ENCODE measurements at places on chromosomes 4 and X. TPM values are rescaled to one million over a fixed set of nuclear protein-coding genes. Genes with fewer than 3 reads are reported as not detected.

The IL2 gene
- not detected for total RNA-seq

The RIPPLY1 gene
- 0.11 TPM for total RNA-seq

The LDB2 gene
- total RNA-seq, result not detected

The SSX1 gene
- not detected for total RNA-seq

The EXOC1L gene
- total RNA-seq, result not detected

The PDCL2 gene
- not detected for total RNA-seq

The NPY1R gene
- total RNA-seq, result not detected

The KDR gene
- 0.10 TPM for total RNA-seq

The MAGIX gene
- 3.0 TPM for total RNA-seq

The RADX gene
- 0.07 TPM for total RNA-seq

The APLN gene
- total RNA-seq, result 0.59 TPM

The SPANXC gene
- 0.64 TPM for total RNA-seq

The SCML2 gene
- total RNA-seq, result 6.6 TPM

The CLIC2 gene
- not detected for total RNA-seq

The AIFM1 gene
- total RNA-seq, result 69.0 TPM

The RBM46 gene
- total RNA-seq, result not detected

The P2RY8 gene
- total RNA-seq, result not detected

The BCAP31 gene
- 350 TPM for total RNA-seq

The PRPS2 gene
- 37.3 TPM for total RNA-seq

The UGT2B17 gene
- not detected for total RNA-seq

The ADAM29 gene
- total RNA-seq, result not detected

Measured in A549 treated with GW870086 at 1 μM for 4 hours (cell line).